ENCODE measurements at places on chromosomes 7 and 10. TPM values are rescaled to one million over a fixed set of nuclear protein-coding genes. Genes with fewer than 3 reads are reported as not detected.

The PTER gene
- 7.3 TPM for polyA plus RNA-seq

DNA sequence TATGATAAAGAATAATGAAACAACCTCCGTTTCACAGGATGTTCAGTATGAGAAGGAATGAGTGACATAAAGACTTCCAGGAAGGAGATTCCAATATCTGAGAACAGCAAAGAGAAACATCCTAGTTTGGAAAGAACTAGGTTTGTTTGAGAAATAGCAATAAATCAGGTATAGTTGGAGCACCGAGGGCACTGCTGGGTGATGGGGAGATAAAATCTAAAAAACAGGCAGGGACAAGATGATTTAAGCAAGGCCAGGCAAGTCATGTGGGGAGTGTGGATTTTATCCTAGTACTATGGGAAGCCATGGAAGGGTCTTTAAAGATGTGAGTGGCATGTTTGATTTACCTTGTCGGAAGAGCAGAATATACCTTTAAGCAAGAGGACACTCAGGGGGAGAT, 169.7 kb downstream of the SPAG6 start:
- no peak for DNase-seq

DNA sequence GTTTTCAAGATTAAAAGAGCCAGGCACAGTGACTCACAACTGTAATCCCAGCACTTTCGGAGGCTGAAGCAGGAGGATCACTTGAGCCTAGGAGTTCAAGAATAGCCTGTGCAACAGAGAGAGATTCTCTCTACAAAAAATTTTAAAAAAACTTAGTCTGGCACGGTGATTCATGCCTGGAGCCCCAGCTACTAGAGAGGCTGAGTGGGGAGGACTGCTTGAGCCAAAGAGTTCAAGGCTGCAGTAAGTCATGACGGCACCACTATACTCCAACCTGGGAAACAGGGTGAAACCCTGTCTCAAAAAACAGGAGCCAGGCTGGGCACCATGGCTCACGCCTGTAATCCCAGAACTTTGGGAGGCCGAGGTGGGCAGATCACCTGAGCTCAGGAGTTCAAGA, 86.6 kb upstream of the KCTD7 start:
- no peak for DNase-seq

DNA sequence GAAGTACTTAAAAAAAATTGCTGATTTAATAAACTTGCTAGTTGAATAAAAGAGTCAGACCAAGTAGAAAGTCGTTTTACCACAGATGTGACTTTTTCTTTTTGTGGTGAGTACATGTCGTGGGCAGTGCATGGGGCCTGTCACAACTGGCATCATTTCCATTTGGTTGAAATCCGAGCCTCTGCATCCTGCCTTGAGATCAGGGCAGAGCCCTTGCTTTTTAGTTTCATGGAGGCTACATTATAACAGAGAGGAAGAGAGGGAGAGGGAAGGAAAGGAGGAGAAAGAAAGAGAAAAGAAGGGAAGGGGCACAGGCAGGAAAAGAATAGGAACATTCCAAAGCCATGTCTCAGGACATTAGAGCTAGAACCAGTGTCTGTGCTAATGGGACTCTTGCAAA, 20.4 kb upstream of the INSYN2A start:
- DNase-seq, result no peak

- DNase-seq, result no peak
Observed at GRCh38 chr10:30763918-30764317, 134.4 kb upstream of the LYZL2 start.

Data from muscle of back (tissue), 13 donors.